T-helper 17 cell (primary cell): ENCODE measurements at places on chromosomes 2 and 18. TPM values are rescaled to one million over a fixed set of nuclear protein-coding genes. Genes with fewer than 3 reads are reported as not detected.

STEAP3 gene
- total RNA-seq, result 0.13 TPM

KIAA2012 gene
- total RNA-seq, result not detected

CDKL4 gene
- total RNA-seq, result not detected

HOXD4 gene
- not detected for total RNA-seq

ANKRD23 gene
- total RNA-seq, result 7.6 TPM

REEP1 gene
- not detected for total RNA-seq

CUL3 gene
- total RNA-seq, result 99.7 TPM

KIF3C gene
- 10.3 TPM for total RNA-seq

C2orf15 gene
- 2.4 TPM for total RNA-seq

LYPD1 gene
- total RNA-seq, result not detected

EFHD1 gene
- total RNA-seq, result 1.1 TPM

MRO gene
- not detected for total RNA-seq

RAB27B gene
- 30.6 TPM for total RNA-seq

HOXD13 gene
- total RNA-seq, result not detected

TRIM43 gene
- not detected for total RNA-seq

CCBE1 gene
- not detected for total RNA-seq

STARD7 gene
- 59.2 TPM for total RNA-seq

CNOT9 gene
- total RNA-seq, result 74.4 TPM

SUMO1 gene
- total RNA-seq, result 72.1 TPM

PSTPIP2 gene
- 13.1 TPM for total RNA-seq

CHRND gene
- total RNA-seq, result not detected

GALR1 gene
- not detected for total RNA-seq

CYP26B1 gene
- not detected for total RNA-seq

CNGA3 gene
- total RNA-seq, result not detected

TAF4B gene
- 10.4 TPM for total RNA-seq

NEDD4L gene
- total RNA-seq, result 9.8 TPM

PAX8 gene
- total RNA-seq, result 0.21 TPM

GTF2A1L gene
- total RNA-seq, result not detected

RBKS gene
- total RNA-seq, result 8.2 TPM

POTEI gene
- total RNA-seq, result not detected

PAPOLG gene
- total RNA-seq, result 19.1 TPM

ERICH2 gene
- not detected for total RNA-seq

MGAT4A gene
- 205 TPM for total RNA-seq

SLC5A7 gene
- total RNA-seq, result not detected

RESP18 gene
- not detected for total RNA-seq

ATP6V1B1 gene
- total RNA-seq, result not detected

L3MBTL4 gene
- total RNA-seq, result 0.80 TPM

PLEKHH2 gene
- not detected for total RNA-seq

DLX1 gene
- not detected for total RNA-seq

UGT1A8 gene
- not detected for total RNA-seq

SETBP1 gene
- 0.83 TPM for total RNA-seq

GIGYF2 gene
- total RNA-seq, result 62.9 TPM

ACADL gene
- not detected for total RNA-seq

RAD51AP2 gene
- total RNA-seq, result not detected

C2orf66 gene
- not detected for total RNA-seq

ALPI gene
- not detected for total RNA-seq

EDAR gene
- 1.3 TPM for total RNA-seq

CLHC1 gene
- total RNA-seq, result 3.5 TPM

FRZB gene
- not detected for total RNA-seq

DAW1 gene
- total RNA-seq, result not detected

SMYD1 gene
- not detected for total RNA-seq

AGBL5 gene
- 10.7 TPM for total RNA-seq

MBP gene
- total RNA-seq, result 97.7 TPM

INPP1 gene
- total RNA-seq, result 3.0 TPM

TMEM169 gene
- 2.2 TPM for total RNA-seq

FKBP1B gene
- 0.27 TPM for total RNA-seq

FHOD3 gene
- not detected for total RNA-seq

BCL11A gene
- 2.5 TPM for total RNA-seq
